ENCODE measurements at places on chromosomes 2 and 18. TPM values are rescaled to one million over a fixed set of nuclear protein-coding genes. Genes with fewer than 3 reads are reported as not detected.

The SPTBN1 gene
- total RNA-seq, result 382 TPM

The CPLX4 gene
- not detected for total RNA-seq

DNA sequence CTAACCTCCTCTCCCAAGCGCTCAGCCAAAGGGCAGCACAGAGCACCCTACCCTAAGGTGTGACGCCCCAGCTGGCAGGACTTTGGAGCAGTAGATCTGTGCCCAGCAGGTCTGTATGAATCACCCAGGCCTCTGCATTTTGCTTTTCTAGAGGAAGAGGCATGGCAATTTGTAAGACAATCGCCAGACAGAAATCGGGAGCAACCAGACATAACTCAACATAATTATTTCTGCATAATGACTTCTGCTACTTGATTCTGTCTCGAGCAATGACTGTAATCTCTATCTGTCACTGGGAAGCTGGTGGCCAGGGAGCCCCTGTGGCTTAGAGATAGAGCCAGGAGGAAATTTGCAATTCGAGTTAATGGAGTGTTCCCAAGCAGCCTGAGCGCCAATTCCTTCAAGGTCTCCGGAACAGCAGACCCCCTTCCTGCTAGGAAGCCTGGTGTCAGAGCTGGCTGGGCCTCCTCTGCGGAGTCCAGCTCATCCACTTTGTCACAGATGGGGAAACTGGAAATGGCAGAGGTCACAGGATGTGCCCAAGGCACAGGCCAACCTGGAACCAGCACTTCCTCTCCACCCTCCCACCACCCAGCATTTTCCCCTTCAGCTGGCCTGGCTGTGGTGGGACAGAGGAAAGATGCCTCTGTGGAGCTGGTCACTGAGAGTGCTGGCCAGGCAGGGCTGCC, 55.0 kb downstream of the ODC1 start:
- peaks cover 30% of the 10 kb centered on the region for H3K4me1 ChIP-seq
- no peaks in the 10 kb centered on the region for H3K27me3 ChIP-seq
- no peak overlapping the region for H3K4me3 ChIP-seq

The GRB14 gene
- 4.4 TPM for total RNA-seq

The KANSL1L gene
- total RNA-seq, result 16.5 TPM

The CDC42EP3 gene
- 105 TPM for total RNA-seq

DNA sequence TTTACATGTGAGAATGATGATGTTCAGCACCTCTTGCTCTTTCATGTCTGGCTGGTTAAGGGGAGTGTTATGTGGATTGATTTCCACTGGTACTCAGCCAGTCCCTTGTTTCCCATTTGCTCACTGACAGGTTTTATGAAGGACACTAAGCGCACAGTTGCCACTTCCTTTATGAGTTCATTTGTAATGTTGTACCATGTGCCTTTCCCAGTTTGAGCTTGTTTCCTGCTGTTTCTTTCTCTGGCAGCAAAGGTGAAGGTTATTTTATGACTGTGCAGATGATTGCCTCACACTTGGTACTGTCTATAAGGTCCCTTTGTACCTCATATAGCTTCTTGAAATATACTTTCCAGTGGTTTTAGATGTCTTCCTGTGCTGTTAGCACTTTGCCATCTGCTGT, 1700.5 kb upstream of the TMEFF2 start:
- no peaks in the 10 kb centered on the region for H3K27me3 ChIP-seq
- H3K27ac ChIP-seq, result no peak overlapping the region
- H3K36me3 ChIP-seq, result no peaks in the 10 kb centered on the region
- H3K4me3 ChIP-seq, result no peak overlapping the region
- no peak for DNase-seq
- no peaks in the 10 kb centered on the region for H3K4me1 ChIP-seq

DNA sequence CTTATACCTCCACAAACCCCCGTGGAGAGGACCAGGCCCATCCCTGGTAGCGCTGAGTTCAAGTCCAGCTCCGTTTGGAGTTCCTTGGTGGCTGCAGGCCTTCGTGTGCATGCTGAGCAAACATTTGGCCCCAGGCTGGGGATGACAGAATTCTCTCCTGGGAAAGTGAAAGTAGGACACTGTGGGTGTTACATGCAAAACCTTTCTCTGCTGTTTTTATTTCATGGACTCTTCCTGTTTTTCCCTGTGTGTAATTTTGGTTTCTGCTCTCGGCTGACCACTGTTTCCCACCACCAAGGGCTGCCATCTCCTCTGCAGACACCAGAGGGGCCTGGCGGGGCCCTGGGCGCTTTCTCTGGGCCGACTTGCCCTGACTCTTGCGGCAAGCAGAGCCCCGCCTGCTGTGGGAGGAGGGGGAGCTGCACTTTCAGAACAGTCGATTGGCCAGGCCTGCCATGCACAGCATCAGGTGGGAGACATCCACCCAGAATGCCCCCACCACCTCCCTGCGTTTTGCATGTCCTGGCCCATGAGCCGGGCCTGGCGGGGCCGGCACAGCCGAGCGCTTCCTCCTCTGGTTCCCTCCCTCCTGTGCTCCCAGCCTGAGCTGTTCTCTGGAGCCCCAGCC, 102.4 kb downstream of the CABLES1 start:
- no peaks in the 10 kb centered on the region for H3K27me3 ChIP-seq
- H3K4me3 ChIP-seq, result peak overlapping the region; percentile 20
- peak overlapping the region; percentile 85 for H3K27ac ChIP-seq
- DNase-seq, result peak; percentile 79

The PJVK gene
- 2.4 TPM for total RNA-seq

The DSC3 gene
- 3.1 TPM for total RNA-seq

- H3K4me1 ChIP-seq, result no peaks in the 10 kb centered on the region
- DNase-seq, result no peak
- no peaks in the 10 kb centered on the region for H3K27me3 ChIP-seq
- H3K36me3 ChIP-seq, result no peaks in the 10 kb centered on the region
These were observed 51.2 kb downstream of the INHBB start for GRCh38 chr2:120396861-120397811.

The PIAS2 gene
- 14.9 TPM for total RNA-seq

- no peak overlapping the region for H3K4me3 ChIP-seq
- no peaks in the 10 kb centered on the region for H3K27me3 ChIP-seq
- no peak for DNase-seq
These were observed 211.0 kb upstream of the SIX2 start for GRCh38 chr2:45220227-45220626.

DNA sequence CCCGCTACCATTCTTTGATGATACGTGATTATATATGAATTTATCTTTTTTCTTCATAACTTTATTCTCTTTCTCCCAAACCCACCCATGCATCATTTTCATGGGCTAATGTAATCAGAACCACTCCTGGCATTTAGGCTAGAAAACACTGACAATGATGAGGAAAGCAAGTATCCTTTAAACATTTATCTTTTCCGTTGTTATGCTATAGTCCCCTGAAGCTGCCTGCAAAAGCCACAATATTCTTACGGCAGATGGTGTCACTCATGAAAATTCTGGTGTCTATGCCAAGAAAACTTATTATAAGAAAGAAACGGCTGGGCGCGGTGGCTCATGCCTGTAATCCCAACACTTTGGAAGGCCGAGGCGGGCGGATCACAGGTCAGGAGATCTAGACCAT, 221.8 kb upstream of the CTAGE1 start:
- no peaks in the 10 kb centered on the region for H3K4me1 ChIP-seq
- no peaks in the 10 kb centered on the region for H3K27me3 ChIP-seq
- H3K4me3 ChIP-seq, result no peak overlapping the region
- no peaks in the 10 kb centered on the region for H3K36me3 ChIP-seq

DNA sequence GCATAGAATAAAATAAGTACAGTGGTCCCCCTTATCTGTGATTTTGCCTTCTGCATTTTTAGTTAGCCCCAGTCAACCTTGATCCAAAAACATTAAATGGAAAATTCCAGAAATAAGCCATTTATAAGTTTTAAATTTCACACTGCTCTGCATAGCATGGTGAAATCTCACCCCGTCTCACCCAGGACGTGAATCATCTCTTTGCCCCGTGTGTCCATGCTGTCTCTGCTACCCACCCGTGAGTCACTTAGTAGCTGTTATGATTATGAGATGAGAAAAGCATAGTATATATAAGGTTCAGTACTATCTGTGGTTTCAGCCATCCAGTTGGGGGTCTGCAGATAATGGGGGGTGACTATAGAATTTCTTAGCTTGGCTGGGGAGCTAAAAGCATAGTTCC, 67.3 kb downstream of the RHBDD1 start:
- H3K4me3 ChIP-seq, result no peak overlapping the region
- H3K27me3 ChIP-seq, result no peaks in the 10 kb centered on the region
- H3K36me3 ChIP-seq, result no peaks in the 10 kb centered on the region
- H3K27ac ChIP-seq, result no peak overlapping the region

The IL1RN gene
- total RNA-seq, result 1.3 TPM

DNA sequence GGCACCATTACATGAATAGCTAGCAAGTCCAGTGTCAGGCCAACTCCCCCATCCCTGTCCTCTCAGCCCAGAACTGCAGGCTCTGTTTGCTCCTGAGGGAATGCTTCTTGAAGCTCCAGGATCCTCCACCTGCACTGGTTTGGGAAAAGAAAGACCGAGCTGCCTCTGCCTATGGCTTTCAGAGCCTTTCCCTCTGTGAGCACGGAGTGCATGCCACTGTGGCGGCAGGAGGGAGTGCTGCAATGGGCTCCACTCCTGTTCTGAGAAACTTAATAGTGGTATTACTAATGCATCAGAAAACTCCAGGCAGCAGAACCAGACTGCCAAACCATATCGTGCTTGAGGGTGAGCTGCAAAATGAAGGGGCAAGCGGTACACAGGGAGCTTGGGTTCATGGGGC, 271.8 kb downstream of the SRBD1 start:
- DNase-seq, result peak; percentile 26
- no peaks in the 10 kb centered on the region for H3K4me1 ChIP-seq
- no peak overlapping the region for H3K27ac ChIP-seq
- no peak overlapping the region for H3K4me3 ChIP-seq
- H3K27me3 ChIP-seq, result no peaks in the 10 kb centered on the region

- H3K27me3 ChIP-seq, result no peaks in the 10 kb centered on the region
- H3K4me1 ChIP-seq, result peaks cover 9% of the 10 kb centered on the region
- peak overlapping the region; percentile 100 for H3K4me3 ChIP-seq
- DNase-seq, result no peak
These were observed 755 bp upstream of the ATP9B start for GRCh38 chr18:79068341-79068936.

DNA sequence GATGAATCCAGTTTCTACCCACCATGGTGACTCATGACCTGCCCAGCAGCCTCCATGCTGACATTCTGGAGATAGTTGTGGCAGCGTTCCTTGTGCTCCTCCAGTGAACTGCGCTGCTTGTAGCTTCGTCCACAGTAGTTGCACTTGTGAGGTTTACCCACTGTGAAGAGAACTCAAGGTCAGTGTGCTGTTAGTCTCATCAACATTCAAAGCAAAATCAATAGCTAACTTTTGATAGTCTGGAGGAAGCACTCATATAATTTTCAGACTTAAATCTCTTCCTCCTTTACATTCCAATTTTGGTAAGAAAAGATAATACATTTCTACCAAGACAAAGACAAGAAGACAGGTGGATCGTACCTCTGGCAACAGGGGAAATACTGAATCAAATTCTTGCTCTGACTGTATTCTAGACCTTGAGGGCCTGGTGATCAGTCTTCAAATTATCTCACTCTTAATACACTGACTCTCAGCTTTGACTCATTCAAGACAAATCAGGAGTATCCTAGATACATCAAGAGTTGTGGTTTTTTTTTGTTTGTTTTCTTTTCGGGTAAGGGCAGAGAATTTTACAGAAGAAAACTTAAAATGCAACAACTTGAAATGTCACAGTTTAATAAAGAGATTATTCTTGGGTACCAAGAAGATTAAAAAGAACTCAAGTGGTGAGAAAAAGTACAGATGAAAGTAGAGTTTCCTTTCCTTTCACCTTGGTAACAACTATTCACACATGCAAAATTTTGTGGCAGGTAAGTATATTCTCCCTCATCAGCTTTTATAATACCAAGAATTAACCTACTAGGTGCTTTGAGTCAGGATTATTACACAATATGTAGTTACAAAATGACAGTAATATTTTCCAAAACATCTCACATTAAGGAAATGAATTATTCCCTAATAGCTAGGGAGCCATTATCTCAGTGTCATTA, 129.2 kb downstream of the IKZF2 start:
- no peak overlapping the region for H3K27ac ChIP-seq
- no peak overlapping the region for H3K4me3 ChIP-seq
- H3K4me1 ChIP-seq, result no peaks in the 10 kb centered on the region
- H3K27me3 ChIP-seq, result no peaks in the 10 kb centered on the region

GRCh38 chr2:142865924-142866323, 11.5 kb upstream of the KYNU start:
- no peak overlapping the region for H3K27ac ChIP-seq
- DNase-seq, result no peak
- no peaks in the 10 kb centered on the region for H3K36me3 ChIP-seq
- H3K27me3 ChIP-seq, result no peaks in the 10 kb centered on the region
- H3K4me1 ChIP-seq, result no peaks in the 10 kb centered on the region
- H3K4me3 ChIP-seq, result no peak overlapping the region

The CFC1 gene
- total RNA-seq, result not detected

- no peak overlapping the region for H3K4me3 ChIP-seq
- H3K27ac ChIP-seq, result no peak overlapping the region
- no peak for DNase-seq
- H3K27me3 ChIP-seq, result no peaks in the 10 kb centered on the region
- H3K4me1 ChIP-seq, result no peaks in the 10 kb centered on the region
These were observed 248.5 kb downstream of the TMEM182 start for GRCh38 chr2:103010306-103010705.

Measured in right atrium auricular region (tissue), 2 donors.